ENCODE measurements at places on chromosomes 2 and 18.

DNA sequence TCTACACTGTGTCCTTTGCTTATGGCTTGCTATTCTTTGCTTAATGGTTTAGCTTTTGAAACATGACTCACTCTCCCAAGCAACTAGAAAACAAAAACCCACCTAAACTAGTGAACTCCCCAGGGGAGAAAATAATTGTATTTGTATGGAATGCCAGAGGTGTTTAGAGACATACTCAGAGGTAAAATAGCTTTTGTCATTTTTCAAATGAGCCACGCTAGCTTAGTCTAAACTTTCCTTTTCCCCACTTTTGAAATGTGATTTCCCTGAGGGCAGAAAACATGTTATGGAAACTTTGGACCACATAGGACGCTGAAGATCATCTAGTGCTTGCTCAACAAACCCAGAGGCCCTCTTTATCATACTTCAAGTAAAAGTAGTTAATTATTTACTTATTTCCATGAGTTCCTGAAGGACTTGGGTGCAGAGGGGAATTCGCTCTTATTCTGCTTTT, 16.5 kb upstream of the CYTIP start:
- DNase-seq, result no peak

- no peak for DNase-seq
Observed at GRCh38 chr2:26380281-26380680, 21.4 kb upstream of the DRC1 start.

GRCh38 chr2:141029428-141030078, 1101.3 kb downstream of the LRP1B start:
- DNase-seq, result no peak

GRCh38 chr2:196131384-196131937, 39.9 kb downstream of the STK17B start:
- DNase-seq, result peak; percentile 29

- DNase-seq, result no peak
Observed at GRCh38 chr2:55175254-55176093, 56.6 kb downstream of the CLHC1 start.

- no peak for DNase-seq
Observed at GRCh38 chr2:24855022-24855622, 61.9 kb downstream of the CENPO start.

GRCh38 chr2:162072976-162073887, 783 bp downstream of the DPP4 start:
- no peak for DNase-seq

GRCh38 chr18:22951823-22952222, 18.7 kb downstream of the RBBP8 start:
- DNase-seq, result no peak

GRCh38 chr2:170019060-170019805, 158.7 kb upstream of the MYO3B start:
- no peak for DNase-seq

- DNase-seq, result no peak
Observed at GRCh38 chr2:222296911-222297599, 1.7 kb downstream of the PAX3 start.

All from omental fat pad (tissue), 4 donors.